ENCODE measurements at places on chromosomes 11 and 22.

- DNase-seq = no peak
Measured at GRCh38 chr22:44278243-44279068, 34.3 kb downstream of the SHISAL1 start.

GRCh38 chr11:34656062-34656720 is 35.3 kb downstream of the EHF start:
- DNase-seq = no peak

GRCh38 chr11:22343371-22344032 is 5.3 kb downstream of the SLC17A6 start:
- no peak for DNase-seq

DNA sequence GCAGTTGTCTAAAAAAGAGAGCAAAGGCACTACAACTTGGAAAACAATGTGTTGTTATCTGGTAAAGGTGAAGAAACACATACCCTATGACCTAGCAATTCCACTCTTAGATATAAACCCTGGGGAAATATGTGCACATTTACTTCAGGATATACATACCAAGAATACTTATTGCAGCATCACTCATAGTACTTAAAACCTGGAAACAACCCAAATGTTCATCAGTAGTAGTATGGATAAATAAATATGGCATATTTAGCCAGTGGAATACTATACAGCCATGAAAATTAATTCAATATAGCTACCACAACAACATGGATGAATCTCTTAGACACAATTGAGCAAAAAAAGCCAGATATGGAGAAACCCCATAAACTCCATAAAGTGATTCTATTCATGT is 26.1 kb upstream of the MICAL2 start:
- no peak for DNase-seq

Measured in HFF-Myc (cell line).